GM23338 (cell line): ENCODE measurements at places on chromosomes 3 and 15. TPM values are rescaled to one million over a fixed set of nuclear protein-coding genes. Genes with fewer than 3 reads are reported as not detected.

CGNL1 gene
- polyA plus RNA-seq, result 19.4 and 20.0 TPM in 2 replicates

CILP gene
- polyA plus RNA-seq, result not detected in 2 replicates

MKRN3 gene
- polyA plus RNA-seq, result not detected in 2 replicates

HEG1 gene
- polyA plus RNA-seq, result 1.8 and 1.9 TPM in 2 replicates

IL17RB gene
- polyA plus RNA-seq, result 6.4 and 6.9 TPM in 2 replicates

TBC1D5 gene
- 16.9 and 21.8 TPM in 2 replicates for polyA plus RNA-seq

SAXO2 gene
- 4.9 and 10.1 TPM in 2 replicates for polyA plus RNA-seq

IL1RAP gene
- polyA plus RNA-seq, result 3.4 and 3.6 TPM in 2 replicates
